ENCODE measurements at places on chromosomes 2 and 18. TPM values are rescaled to one million over a fixed set of nuclear protein-coding genes. Genes with fewer than 3 reads are reported as not detected.

Gene ALKAL2
- 10.6 TPM for total RNA-seq

Gene SCG2
- 75.1 TPM for total RNA-seq

Gene ELOA2
- total RNA-seq = not detected

Gene HRH4
- 0.24 TPM for total RNA-seq

Data from type B pancreatic cell (in vitro differentiated cells).